ENCODE measurements at places on chromosomes 12 and 14.

- no peak for DNase-seq
These were observed 20.6 kb upstream of the PKP2 start for GRCh38 chr12:32917094-32917611.

DNA sequence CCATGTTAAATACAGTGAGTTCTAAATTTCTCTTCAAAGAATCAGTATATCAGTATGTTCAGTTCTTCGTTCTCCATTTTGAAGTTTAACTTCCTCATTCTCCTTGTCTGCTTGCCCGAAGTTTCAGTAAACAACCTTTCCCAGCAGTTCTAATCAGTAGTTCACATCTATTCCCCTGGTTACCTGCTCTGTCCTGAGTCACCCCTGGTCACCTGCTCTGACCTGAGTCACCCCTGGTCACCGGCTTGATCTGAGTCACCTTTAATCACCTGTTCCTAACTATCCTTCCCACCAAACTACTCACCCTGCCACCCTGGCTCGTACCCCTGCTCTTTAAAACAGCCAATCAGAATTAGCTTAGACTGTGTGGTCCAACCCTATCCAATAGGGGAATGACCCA is 9.4 kb upstream of the OR10G3 start:
- no peak for DNase-seq

DNA sequence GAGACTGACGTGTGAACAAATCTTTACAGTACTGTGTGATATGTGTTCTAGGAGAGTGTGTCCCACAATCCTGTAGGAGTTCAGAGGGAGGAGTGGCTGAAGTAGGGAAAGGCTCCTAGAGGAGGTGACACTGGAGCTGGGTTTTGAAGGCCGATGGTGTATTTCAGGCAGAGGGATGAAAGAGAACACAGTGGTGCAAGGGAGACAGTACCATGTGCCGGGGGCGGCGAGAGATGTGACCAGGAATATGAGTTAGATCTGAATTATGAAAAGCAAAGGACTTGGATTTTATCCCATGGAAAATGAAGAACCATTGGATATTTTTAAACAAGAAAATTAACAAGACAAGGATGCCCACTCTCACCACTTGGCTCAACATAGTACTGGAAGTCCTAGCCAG is 77.0 kb upstream of the ESRRB start:
- DNase-seq = no peak

DNA sequence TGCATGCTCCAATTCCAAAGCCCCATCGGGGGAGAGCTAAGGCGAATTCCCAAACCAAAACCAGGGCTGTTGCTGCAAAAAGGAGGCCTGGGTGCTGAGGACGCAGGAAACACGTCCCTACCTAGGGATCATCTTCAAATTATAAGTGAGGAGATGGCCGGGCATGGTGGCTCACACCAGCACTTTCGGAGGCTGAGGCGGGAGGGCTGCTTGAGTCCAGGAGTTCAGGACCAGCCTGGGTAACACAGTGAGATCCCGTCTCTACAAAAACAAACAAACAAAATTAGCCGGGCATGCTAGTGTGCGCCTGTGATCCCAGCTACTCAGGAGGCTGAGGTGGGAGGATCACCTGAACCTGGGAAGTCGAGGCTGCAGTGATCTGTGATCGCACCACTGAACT is 143.2 kb downstream of the CALM1 start:
- no peak for DNase-seq

- DNase-seq = no peak
These were observed 11.3 kb downstream of the KCNK10 start for GRCh38 chr14:88311780-88312179.

DNA sequence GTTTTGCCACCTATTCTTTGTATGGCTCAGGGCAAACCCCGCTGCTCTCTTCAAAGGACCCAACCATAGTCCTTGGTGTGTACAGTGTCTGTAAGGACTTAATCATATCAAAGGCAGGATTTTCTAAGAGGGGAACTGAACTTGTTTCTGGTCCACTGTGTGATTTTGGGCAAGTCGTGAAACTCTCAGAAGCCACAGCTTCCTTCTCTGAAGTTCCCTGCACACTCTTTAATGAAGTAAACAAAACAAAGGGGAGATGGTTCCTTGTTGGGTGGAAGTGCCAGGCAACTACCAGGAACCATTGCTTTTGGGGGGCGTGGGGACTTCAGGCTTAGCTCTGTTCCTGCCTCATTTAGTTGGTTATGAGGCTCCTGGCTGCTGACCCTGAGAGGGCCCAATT is 152.4 kb downstream of the VRK1 start:
- no peak for DNase-seq

DNA sequence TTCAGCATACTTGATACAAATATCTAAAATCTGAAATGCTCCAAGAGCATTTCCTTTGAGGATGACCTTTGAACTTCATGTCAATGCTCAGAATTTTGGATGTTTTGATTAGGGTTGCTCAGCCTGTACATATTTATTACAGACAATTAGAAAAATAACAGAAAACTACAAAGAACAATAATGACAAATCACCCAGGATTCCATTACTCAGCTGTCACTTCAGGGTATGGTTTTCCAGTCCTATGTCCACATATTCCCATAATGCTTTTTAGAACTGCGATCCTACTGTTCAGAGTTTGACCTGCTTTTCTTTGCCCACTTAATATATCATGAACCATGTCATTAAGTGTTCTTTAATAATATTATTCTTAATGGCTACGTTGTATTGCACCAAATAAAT is 11.4 kb downstream of the DLGAP5 start:
- DNase-seq = no peak

GRCh38 chr14:100834082-100834793 is 8.3 kb downstream of the MEG3 start:
- DNase-seq = no peak

DNA sequence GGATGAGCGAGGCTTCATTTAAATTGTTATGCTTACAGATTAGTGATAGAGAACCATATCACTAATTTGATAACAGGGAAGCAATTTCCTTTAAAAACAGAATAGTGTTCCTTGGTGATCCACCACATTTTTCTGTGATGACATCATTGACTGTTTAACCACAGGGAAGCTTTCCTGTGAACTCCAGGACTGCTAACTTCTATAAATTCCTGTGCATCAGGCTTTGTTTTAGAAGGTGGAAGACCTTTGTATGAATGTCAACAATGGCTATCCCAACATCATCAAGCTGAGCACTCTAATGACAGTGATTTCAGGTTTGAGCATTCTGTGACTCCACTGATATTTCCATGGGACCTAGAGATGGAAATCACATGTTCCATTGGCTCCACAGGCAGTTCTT is 177.1 kb downstream of the RMST start:
- no peak for DNase-seq

DNA sequence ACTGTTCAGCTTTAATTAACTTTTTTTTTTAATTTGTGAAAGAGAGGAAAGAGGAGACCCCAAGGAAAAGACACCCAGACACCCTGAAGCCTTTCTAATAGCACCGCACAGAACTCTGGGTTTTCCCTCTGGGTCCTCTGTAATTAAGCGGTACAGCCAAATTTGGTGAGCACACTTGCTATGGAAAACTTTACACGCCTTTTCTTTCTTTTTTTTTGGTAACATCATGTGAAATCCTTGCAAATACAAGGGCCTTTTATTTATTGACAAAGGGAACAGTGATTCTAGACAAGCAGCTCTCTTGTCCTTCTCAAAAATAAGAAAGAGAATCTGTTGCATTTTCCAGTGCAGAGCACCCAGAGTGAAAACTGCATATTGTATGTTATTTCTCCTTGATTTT is 44.4 kb upstream of the CPM start:
- DNase-seq = no peak

DNA sequence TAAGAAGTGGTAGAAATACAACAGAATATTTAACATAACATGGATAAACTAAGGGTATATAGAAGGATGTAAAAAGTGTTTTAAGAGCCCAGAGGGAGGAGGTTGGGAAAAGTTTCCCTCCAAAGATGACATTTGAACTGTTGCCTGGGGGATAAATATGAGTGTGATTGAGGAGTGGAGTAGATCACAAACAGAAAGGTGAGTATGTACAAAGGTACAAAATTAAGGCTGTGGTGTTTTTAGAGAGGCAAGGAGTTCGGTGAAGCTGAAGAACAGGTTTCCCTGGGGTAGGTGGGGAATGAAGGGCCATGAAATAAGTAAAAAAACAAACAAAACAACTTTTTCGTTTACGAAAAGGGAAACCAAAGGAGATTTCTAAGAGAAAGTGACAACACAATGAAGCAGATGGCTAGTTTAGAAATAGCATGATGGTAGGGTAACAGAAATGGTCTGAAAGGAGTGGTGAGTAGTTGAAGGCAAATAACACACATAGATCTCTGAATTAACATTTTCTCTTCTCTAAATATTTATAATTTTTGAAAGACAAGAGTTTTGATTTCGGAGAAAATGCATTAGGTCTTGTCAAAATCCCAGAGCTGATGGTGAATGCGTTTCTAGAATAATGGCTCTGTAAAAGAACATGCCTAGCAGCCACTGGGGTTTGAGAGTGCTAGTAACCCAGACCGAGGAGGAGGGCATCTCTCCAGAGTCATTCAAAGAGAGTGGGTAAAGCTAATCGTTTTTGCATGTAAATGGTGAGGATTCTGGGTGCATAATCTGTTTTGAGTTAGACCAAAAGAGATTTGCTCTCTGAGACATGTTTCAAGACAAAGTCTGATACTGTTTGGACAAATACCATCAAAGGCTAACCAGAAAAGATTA is 240.4 kb upstream of the DCN start:
- DNase-seq = no peak

DNA sequence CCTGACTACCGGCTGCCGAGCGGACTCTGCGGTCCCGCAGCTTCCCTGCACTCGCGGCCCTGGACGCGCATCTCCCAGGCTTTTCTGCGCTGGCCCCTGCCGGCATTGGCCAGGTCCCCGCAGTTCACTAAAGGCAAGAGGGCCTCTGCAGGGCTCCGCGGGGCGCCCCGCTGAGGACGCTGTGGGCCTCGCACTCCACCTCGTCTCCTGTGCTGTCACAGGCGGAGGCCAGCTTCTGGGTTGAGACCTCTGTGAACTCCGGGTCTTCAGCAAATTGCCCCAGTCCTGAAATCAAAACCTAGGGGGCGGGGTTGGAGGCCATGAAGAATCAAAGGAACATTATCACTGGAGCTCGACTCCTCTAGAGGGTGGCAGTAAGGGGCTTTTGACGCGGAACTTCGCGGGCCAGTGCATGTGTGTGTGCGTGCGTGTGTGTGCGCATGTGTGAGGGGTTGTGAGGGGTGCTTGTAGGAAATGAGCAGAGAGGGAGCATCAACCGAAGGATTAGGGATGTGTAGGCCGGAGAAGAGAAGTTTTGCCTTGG is 68.5 kb upstream of the CAPRIN2 start:
- DNase-seq = no peak

DNA sequence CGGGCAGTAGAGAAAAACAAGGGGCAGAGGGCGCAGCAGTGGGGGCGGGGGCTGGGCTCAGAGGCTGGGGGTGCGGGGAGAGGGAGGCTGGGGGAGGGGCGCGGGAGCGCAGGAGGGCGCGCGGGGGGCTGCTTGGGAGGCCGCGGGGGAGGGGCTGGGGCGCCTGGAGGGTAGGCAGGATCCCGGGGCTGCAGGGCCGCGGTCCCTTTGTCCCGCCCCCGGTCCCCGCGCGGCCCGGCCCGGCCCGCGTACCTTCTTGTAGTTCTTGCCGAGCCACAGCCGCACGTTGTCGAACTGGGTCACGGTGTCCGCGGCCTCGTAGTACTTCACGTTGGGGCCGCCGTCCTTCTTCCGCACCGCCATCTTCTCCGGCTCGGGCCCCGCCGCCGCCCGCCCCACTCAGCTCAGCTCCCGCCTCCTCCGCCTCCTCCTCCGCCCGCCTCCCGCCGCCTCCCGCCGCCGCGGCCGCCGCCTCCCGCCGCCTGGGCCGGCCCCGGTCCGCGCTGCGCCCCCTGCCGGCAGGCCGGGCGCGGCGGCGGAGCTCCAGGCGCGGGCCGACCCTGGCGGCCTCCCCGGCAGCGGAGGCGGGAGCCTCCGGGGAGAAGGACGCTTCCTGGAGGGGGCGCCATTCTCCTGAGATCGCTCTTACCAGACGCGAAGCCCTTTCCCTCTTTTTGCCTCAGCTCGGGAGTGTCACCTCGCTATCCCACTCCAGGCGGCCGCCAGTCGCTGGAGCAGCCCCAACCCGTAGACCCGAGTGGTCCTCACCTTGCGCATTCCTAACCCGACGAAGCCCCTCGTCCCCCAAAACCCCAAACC is at the start of gene SMARCC2:
SMARCC2 (minus strand) TSS at position 385 of the 819 bp plus-strand sequence; CDS start at position 363, 22 bp downstream.
- peak; percentile 61 for DNase-seq

- peak; percentile 90 for DNase-seq
These were observed 4.8 kb downstream of the RNF34 start for GRCh38 chr12:121404734-121405133.

- no peak for DNase-seq
These were observed 499.7 kb downstream of the EGLN3 start for GRCh38 chr14:33451211-33451610.

GRCh38 chr14:42855085-42855484 is 1248.4 kb downstream of the LRFN5 start:
- DNase-seq = no peak

DNA sequence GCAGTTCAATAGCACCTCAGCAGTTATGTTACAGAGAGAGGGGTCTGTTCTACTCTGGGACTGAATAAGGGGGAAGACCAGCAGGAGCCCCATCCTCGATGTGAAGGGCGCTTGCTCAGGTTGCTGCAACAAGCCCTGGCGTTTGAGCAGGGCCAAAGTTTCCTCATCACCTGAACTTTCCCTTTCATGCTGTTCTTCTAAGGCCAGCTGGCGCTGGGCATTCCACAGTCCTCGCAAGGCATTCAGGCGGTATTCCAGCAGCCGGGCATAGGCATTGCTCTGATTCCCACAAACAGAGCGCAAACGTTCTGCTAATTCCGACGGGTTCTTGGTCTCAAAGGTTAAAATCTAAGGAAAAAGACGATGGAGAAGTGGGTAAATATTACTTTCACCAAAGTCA is 62.8 kb downstream of the HECTD4 start:
- DNase-seq = no peak

GRCh38 chr14:68862954-68863594 is 70.2 kb upstream of the ZFP36L1 start:
- DNase-seq = peak; percentile 12

GRCh38 chr14:106556665-106557289 is 1030.4 kb downstream of the TMEM121 start:
- no peak for DNase-seq

DNA sequence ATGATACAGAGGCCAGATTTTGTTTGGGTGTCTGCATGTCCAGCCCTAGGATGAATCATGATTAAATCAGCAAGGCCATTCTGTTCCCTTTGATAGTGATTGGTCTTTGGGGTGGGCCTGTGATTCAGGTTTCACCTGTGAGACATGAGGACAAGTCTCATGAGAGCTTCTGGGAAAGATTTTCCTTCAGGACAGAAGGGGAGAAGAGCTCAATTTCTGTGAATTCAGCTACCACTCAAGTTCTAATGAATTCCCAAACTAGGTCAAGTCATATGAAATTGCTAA is 73.4 kb downstream of the ZNF664 start:
- DNase-seq = no peak

DNA sequence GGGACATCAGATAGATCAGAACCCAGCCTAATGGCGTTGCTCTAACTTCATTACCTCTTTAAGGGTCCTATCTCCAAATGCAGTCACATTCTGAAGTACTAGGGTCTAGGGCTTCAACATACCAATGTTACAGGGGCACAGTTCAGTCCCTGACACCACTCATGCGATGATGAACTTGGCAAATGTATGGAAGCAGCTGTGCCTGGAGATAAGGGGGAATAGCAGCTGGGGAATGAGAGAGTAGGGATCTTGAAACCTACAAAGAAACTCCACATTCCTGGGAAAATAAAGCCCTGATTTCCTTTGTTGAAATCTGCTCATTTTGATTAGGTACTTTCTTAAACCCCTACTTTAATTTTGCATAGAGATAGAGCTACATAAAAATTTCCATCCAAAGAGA is 20.5 kb upstream of the TMCC3 start:
- DNase-seq = no peak
